ENCODE measurements at places on chromosomes 6 and 20. TPM values are rescaled to one million over a fixed set of nuclear protein-coding genes. Genes with fewer than 3 reads are reported as not detected.

Gene PLTP
- total RNA-seq, result 2.9 TPM

Gene LCA5
- 0.26 TPM for total RNA-seq

Gene IL22RA2
- total RNA-seq, result not detected

Gene KIF3B
- total RNA-seq, result 14.4 TPM

DNA sequence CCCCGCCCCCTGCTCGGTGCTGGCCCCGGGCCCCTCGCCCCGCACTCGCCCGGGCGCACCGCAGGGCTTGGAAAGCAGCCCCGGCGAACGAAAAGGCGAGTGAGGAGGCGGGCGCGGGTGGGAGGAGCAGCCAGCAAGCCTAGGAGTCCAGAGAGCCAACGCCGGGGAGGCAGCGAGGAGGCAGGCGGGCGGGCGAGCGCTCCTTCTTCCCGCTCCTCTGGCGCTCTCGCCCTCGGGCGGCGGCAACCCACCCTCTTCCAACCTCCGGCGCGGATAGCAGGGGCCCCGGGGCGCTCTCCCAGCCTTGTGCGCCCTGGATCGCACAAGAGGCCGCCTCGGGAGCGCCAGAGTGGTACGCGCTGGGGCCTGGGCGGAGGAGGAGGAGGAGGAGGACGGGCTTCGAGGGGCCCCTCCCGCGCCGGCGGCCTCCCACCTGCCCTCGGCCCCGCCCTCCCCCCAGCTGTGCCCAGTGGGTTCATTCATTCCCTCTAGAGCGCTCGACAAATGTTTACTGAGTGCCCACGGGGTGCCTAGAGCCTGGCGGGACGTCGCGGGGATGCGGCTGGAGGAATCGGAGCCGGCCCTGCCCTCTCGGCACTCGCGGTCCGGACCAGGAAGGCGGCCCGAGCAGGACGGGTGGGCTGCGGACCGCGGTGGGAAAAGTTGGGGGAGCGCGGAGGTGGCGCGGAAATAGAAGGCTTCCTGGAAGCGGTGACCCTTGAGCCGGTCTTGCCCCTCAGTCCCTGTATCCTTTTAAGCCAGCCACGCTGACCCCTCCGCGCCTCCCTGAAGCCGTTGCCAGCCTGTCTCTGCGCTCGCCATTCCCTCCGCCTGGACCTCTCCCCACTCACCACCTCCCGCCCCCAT is at the start of gene BMP7:
Gene BMP7, minus strand, starts transcription at position 351 of the 867 bp plus-strand sequence. CDS start 519 bp downstream, outside the sequence.
- DNase-seq, result peak; percentile 34
- no peak within 1 kb of the TSS for H3K4me3 ChIP-seq
- no peaks in the 10 kb centered on the region for H3K4me1 ChIP-seq
- peaks cover 77% of the 10 kb centered on the region for H3K27me3 ChIP-seq

- no peak overlapping the region for H3K27ac ChIP-seq
- peaks cover 3% of the 10 kb centered on the region for H3K36me3 ChIP-seq
- no peak for DNase-seq
- peaks cover 56% of the 10 kb centered on the region for H3K27me3 ChIP-seq
Observed at GRCh38 chr6:27241443-27241842, 6.1 kb upstream of the PRSS16 start.

DNA sequence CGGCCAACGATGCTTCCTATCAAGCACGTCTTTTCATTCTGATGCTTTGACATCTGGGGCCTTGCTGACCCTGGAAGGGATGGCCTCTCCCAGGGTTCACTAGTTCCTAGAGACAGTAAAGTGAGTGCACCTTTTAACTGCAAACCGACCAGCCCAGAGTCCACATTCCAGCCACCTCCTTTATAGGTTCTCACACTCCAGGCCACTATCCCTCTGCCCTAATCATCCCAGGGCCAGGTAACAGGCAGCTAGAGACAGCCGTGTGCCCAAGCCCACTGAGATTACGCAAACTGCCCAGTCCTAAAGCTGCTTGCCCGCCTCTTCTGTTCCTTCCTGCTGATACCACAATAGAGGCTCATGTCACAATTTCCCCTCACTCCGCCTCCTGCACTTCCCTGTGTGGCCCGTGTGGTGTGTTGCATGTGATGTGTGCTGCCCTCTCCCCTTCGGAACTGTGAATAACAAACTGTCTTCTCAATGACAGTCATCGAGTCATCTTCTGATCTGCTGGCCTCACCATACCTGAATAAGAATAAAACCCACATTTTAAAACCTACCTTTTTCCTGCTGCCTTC is 123.7 kb upstream of the EXOC2 start:
- H3K36me3 ChIP-seq, result no peaks in the 10 kb centered on the region
- peaks cover 10% of the 10 kb centered on the region for H3K4me1 ChIP-seq
- DNase-seq, result peak; percentile 36
- peaks cover 14% of the 10 kb centered on the region for H3K27me3 ChIP-seq
- H3K4me3 ChIP-seq, result peak overlapping the region; percentile 25

DNA sequence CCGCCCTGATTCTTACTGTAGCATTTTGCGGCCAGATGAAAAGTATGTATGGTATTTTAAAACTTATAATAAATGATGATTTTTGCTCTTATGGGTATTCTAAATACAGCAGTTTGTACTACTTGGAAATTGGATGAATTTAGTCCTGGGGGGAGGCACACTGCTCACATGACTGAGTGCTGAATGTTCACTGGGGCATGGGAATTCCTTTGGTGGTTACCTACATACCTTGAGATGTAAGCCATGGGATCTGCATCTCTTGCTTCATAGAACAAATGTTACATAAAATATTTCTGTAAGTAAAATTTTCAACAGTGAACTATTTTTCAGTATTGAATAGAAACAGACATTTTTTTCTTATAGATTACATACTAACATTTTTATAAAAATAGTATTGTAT is 71.1 kb downstream of the FIG4 start:
- H3K36me3 ChIP-seq, result peaks cover 22% of the 10 kb centered on the region
- H3K27me3 ChIP-seq, result no peaks in the 10 kb centered on the region
- peaks cover 16% of the 10 kb centered on the region for H3K4me1 ChIP-seq
- H3K4me3 ChIP-seq, result no peak overlapping the region

DNA sequence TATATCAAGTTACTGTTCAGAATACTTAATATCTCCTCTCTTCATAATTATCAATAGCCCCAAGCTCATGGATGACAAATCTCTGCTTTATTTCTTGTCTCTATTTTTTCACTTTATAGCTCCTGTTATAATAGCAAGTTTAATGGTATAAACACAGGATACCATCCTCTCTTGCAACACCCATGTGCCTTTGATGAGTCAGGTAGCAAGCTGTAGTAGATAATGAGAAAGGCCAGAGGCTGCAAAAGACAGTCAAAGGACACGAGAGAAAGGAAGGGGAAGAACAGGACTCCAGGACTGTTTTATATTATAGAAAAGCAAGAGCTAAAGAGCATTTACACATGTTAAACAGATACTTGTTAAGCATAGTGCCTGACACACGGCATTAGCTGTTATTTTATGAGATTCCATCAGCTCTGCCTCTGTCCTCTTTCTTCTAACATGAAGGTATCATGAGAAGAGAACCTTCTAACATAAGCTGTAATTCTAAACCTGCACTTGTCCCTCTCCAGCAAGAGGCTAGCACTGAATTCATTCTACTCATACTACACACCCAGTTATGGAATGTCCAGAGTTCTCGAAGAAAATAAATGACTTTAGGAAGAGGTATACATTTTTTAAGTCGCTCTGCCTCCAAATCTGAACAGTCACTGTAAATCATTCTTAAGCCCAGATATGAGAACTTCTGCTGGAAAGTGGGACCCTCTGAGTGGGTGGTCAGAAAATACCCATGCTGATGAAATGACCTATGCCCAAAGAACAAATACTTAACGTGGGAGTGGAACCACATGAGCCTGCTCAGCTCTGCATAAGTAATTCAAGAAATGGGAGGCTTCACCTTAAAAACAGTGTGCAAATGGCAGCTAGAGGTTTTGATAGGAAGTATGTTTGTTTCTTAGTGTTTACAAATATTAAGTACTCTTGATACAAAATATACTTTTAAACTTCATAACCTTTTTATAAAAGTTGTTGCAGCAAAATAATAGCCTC is 45.0 kb downstream of the NT5E start:
- H3K4me1 ChIP-seq, result peaks cover 9% of the 10 kb centered on the region
- H3K4me3 ChIP-seq, result no peak overlapping the region
- no peak for DNase-seq
- no peaks in the 10 kb centered on the region for H3K27me3 ChIP-seq
- no peak overlapping the region for H3K27ac ChIP-seq

GRCh38 chr6:155187106-155187505 is 76.7 kb upstream of the CLDN20 start:
- peaks cover 2% of the 10 kb centered on the region for H3K27me3 ChIP-seq
- H3K4me3 ChIP-seq, result no peak overlapping the region
- DNase-seq, result no peak
- peaks cover 3% of the 10 kb centered on the region for H3K36me3 ChIP-seq

DNA sequence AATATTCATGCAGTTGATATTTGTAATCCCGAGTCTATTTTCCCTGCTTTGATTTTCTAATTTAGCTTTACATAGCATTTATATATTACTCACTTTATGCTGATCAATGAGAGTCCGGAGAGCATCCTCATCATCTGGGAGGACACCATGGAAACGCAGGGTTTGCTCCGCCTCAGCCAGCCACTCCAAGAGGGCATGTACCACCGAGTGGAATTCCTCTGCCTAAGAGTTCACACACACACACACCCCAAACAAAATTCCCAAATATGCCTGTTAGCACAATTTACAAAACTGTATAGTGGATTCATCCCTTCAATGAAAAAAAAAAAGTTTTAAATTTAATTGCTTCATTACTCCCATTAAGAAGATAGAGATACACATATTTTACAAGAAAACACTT is 160.7 kb downstream of the DST start:
- no peak for DNase-seq
- H3K27me3 ChIP-seq, result no peaks in the 10 kb centered on the region
- H3K4me3 ChIP-seq, result no peak overlapping the region
- no peaks in the 10 kb centered on the region for H3K4me1 ChIP-seq

GRCh38 chr6:82493467-82493866 is 129.8 kb downstream of the TPBG start:
- H3K4me3 ChIP-seq, result no peak overlapping the region
- no peaks in the 10 kb centered on the region for H3K27me3 ChIP-seq
- H3K4me1 ChIP-seq, result no peaks in the 10 kb centered on the region
- DNase-seq, result no peak
- no peak overlapping the region for H3K27ac ChIP-seq

- no peaks in the 10 kb centered on the region for H3K4me1 ChIP-seq
- no peaks in the 10 kb centered on the region for H3K27me3 ChIP-seq
- no peak overlapping the region for H3K27ac ChIP-seq
- no peaks in the 10 kb centered on the region for H3K36me3 ChIP-seq
- no peak for DNase-seq
- no peak overlapping the region for H3K4me3 ChIP-seq
Observed at GRCh38 chr6:145491126-145491525, 244.2 kb downstream of the EPM2A start.

GRCh38 chr20:48638546-48638945 is 189.3 kb downstream of the PREX1 start:
- H3K27me3 ChIP-seq, result no peaks in the 10 kb centered on the region
- H3K4me3 ChIP-seq, result no peak overlapping the region
- peaks cover 35% of the 10 kb centered on the region for H3K36me3 ChIP-seq
- DNase-seq, result no peak

DNA sequence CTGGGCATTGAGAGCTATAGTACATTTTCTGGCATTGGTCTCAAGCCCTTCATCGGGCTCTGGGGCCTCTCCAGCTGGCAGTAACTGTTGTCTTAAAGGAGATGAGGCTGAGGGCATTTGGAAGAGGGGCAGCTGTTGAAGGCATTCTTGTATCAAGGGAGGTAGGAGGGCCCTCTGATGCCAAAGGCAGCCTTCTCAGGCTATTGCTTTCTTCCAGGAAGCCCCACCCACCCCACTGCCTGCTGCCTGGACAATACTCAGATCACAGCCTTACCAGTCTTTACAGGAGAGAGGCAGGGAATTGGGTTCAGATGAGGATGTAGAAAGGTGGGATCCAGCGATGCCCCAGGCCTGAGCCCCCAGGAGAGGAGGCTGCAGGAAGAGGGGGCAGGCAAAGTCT is 46.0 kb downstream of the CPXM1 start:
- peaks cover 15% of the 10 kb centered on the region for H3K4me1 ChIP-seq
- peaks cover 51% of the 10 kb centered on the region for H3K27me3 ChIP-seq
- no peak overlapping the region for H3K4me3 ChIP-seq

DNA sequence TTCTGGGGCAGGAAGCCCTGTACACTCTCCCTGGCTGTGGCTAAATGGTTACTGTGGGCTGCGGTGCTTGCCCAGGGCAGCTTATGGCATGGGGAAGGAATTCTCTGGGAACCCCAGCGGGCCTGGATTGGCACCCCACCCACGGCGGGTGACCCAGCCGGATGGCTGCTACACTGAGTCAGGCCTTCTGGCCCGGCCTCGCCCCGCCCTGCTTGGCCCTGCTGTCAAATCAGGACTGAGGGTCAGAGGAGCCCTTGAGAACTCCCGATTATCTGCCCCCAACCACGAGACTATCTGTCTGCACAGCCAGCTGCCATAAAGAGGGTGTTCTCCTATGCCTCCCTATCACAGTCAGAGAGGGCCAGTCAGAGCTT is 7.3 kb upstream of the ITPR3 start:
- H3K36me3 ChIP-seq, result no peaks in the 10 kb centered on the region
- H3K27ac ChIP-seq, result no peak overlapping the region
- no peak overlapping the region for H3K4me3 ChIP-seq
- peaks cover 9% of the 10 kb centered on the region for H3K4me1 ChIP-seq
- peaks cover 5% of the 10 kb centered on the region for H3K27me3 ChIP-seq
- no peak for DNase-seq

GRCh38 chr6:7261852-7262461 is 51.0 kb downstream of the SSR1 start:
- H3K27me3 ChIP-seq, result peaks cover 18% of the 10 kb centered on the region
- no peak overlapping the region for H3K27ac ChIP-seq
- DNase-seq, result peak; percentile 27
- H3K4me1 ChIP-seq, result peaks cover 8% of the 10 kb centered on the region
- peak overlapping the region; percentile 75 for H3K4me3 ChIP-seq

DNA sequence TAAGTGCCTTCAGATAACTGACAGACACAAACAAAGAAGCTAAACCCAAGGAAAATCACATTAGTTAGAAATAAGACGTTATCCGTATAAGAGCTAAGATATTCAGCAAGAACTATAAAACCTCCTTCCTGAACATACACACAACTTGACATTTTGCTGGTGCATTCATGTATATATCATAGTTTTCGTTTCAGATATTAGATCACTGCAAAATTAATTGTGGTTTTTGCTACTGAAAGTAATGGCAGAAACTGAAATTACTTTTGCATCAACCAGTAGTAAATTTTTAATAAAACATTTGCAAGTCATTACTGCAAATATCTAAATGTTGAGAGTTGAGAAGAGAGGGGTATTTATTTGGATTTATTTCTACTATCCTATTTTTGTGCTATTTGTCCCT is 26.1 kb upstream of the KCNQ5 start:
- no peak overlapping the region for H3K27ac ChIP-seq
- no peak for DNase-seq
- no peak overlapping the region for H3K4me3 ChIP-seq
- peaks cover 6% of the 10 kb centered on the region for H3K27me3 ChIP-seq

GRCh38 chr6:6886171-6886885 is 221.4 kb upstream of the RREB1 start:
- H3K36me3 ChIP-seq, result no peaks in the 10 kb centered on the region
- peaks cover 5% of the 10 kb centered on the region for H3K27me3 ChIP-seq
- no peak overlapping the region for H3K4me3 ChIP-seq
- H3K27ac ChIP-seq, result no peak overlapping the region
- peaks cover 4% of the 10 kb centered on the region for H3K4me1 ChIP-seq
- DNase-seq, result no peak

GRCh38 chr20:1895674-1896483 is 672 bp downstream of the SIRPA start:
- no peak for DNase-seq
- no peak overlapping the region for H3K27ac ChIP-seq
- no peaks in the 10 kb centered on the region for H3K36me3 ChIP-seq
- peaks cover 2% of the 10 kb centered on the region for H3K4me1 ChIP-seq

- DNase-seq, result no peak
- H3K27me3 ChIP-seq, result peaks cover 31% of the 10 kb centered on the region
- peaks cover 4% of the 10 kb centered on the region for H3K4me1 ChIP-seq
- H3K36me3 ChIP-seq, result peaks cover 2% of the 10 kb centered on the region
Observed at GRCh38 chr20:43771503-43772190, 44.8 kb upstream of the GTSF1L start.

All from activated naive CD8-positive, alpha-beta T cell treated with anti-CD3 and anti-CD28 coated beads, Interleukin-2, amount 10 ng/mL, durations not matched to agents 7 days and 5 days (primary cell).